ENCODE measurements at places on chromosomes 5 and 9.

GRCh38 chr9:86892576-86892975 is 54.7 kb downstream of the GAS1 start:
- no peak for DNase-seq

DNA sequence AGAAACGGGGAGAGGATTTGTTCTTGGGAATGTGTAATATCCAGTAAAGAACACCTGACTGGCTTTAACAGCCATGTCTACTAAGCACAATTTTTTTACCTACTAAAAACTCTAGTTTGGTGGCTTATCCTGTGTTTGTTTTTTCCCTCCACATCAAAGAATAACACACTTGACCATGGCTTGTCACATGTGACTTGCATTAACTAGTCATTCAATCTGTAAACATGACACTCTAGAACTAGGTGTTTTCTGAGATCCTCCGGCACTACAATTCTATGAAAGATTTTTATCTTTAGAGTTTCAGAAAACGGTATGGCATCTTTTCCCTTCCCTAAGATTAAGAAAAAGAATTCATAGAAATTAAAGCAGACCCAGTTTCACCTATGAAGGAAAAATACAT is 103.7 kb downstream of the CEMIP2 start:
- no peak for DNase-seq

DNA sequence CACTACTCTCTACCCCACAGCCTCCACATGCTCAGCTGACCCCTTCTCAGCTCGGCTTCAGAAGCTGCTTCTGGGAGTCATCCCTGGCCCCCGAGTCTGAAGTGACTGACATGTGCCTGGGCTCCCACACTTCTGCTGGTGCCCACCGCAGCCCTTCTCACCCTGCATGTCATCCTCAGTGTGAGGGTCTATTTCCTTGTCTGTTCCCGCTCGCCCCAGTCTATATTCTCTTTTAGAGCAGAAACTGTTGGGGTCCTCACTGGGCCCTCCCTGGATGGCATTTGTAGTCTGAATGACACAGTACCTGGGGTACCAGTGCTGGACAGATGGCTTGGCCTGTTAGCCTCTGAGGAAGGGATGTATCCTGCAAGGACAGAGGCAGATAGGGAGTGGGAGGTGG is 5.3 kb downstream of the ECSCR start:
- DNase-seq = no peak

GRCh38 chr5:35046774-35047173 is 975 bp downstream of the AGXT2 start:
- no peak for DNase-seq

DNA sequence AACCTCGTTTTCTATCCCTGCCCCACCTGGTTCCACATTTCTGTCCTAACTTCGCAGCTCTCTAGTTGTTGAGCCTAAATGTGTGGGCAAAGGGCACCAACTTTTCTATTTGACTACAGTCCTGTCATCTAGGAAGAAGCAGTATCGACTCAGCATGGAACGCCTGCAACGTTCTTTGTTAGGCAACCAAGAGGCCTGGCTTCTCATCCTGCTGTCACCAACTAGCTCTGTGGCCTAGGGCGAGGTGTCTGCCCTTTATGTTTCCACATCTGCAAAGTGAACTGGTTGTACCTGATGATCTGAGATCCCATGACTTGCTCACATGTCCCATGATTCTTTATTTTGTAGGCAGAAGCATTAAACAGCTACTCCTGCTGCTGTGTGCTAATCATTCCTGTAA is 248.9 kb downstream of the ADAMTSL1 start:
- DNase-seq = no peak

- no peak for DNase-seq
Observed at GRCh38 chr5:60299944-60300343, 400.0 kb downstream of the DEPDC1B start.

DNA sequence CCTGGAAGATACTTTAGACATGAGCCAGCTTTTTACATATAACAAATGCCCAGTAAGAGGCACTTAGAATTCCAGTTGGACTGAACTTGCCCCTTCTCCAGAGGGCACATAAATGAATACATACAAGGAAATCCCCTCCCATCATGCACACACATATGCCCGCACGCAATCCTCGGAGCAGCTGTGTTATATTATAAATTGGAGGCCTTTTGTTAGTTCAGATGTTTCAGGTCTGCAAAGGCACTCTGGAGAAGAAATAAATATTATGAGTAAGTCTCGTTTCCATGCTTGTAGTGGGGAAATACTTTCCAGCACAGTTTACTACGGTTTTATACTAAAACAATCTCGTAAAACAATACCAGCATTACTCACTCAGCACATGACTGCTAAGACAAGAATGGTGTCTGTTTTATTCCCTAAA is 17.6 kb upstream of the MUSK start:
- DNase-seq = no peak

Measured in SW 1271 (cell line).